NCI-H82 (cell line): ENCODE measurements at places on chromosomes 1 and 21.
A peak's percentile ranks its signal among the peaks of the same experiment; 100 is the strongest.

- no peak for DNase-seq
Measured at GRCh38 chr1:22122273-22123070, 20.4 kb downstream of the WNT4 start.

DNA sequence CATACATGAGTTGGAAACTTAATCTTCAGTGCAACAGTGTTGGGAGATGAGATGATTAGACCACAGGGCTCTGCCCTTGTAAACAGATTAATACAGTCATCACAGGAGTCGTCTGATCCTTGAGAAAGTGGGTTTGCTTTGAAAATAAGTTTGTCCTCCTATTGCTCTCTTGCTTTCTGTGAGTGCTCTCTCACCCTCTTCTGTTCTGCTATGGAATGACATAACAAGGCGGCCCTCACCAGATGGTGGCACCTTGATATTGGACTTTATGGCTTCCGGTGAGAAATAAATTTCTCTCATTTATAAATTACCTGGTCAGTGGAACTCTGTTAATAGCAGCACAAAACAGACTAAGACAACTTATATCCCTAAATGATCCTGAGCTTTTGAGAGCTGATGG is 353.6 kb downstream of the BRINP3 start:
- peak; percentile 85 for DNase-seq

GRCh38 chr1:214678386-214678785 is 75.4 kb downstream of the CENPF start:
- no peak for DNase-seq

GRCh38 chr1:44318097-44319088 is 36.7 kb downstream of the ERI3 start:
- peak; percentile 74 for DNase-seq

DNA sequence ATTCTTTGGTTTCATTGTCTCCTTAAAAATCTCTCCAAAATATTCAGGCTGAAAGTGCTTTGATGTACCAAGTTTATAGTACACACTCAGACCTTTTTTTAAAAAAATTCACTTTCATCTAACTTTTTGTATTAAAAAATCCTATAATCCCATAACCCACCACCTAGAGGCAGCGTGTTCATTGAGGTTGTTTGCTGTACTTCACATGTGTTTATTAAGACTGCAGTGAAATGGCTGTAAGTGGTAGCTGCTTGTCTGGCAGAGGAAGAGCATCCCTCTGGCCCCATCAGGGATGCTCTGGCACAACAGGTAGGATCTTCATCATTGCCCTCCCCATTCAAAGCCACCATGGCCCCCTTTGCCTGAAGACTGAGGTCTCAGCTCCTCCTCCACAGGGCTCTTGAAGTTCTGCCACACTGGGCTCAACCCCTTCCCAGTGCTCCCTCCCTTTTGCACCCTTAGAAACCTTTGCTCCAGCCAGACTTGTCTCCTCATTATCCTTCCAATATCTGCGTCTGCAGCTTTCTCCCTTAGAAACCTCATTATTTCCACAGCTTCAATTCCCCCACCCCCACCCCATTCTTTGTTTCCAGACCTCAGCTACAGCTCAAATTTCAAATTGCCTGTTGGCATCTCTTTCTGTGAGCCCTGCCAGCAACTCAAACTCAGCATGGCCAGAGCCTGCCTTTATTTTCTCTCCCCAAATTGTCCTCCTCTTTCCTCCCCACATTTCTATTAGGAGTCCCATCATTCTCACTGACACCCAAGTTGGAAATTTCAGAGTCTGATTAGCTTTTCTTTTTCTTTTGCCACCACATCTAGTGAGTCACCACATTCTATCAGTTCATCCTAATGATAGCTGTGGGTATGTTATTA is 369.6 kb upstream of the USP24 start:
- no peak for DNase-seq

GRCh38 chr1:40630488-40631223 is 34.8 kb downstream of the RIMS3 start:
- peak; percentile 84 for DNase-seq

DNA sequence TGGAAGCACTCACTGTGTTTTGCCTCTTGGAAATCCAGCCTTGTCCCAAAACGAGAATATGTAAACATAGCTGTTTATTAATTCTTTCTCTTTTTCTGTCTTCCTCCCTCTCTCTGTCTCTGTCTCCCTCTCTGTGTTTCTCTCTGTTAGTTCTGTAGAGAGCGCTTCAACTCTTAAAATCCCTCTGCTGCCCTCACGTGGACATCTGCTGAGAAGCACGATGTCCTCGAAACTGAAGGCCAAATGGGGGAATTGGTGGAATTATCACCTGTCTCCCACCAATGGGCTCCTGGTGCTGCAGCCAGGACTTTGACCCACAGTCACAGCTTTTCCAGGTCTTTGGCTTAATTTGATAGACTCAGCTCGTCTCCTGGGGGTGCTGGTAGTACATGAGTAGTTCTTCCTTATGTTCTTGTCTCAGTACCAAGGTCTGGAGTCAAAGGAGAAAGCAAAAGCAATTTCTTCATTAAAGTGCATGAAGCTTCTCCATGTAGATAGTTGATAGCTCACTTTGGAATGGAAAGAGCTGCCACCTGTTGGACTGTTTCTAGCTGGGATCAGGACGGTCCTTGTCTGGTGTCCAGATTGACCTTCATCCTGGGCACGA is 5.5 kb upstream of the GBP6 start:
- peak; percentile 88 for DNase-seq

GRCh38 chr1:115496904-115497527 is 144.8 kb upstream of the VANGL1 start:
- no peak for DNase-seq

GRCh38 chr1:8004803-8005573 is 21.1 kb downstream of the ERRFI1 start:
- DNase-seq: no peak

GRCh38 chr1:21022279-21023040 is 154.2 kb downstream of the EIF4G3 start:
- DNase-seq: peak; percentile 54

- no peak for DNase-seq
Measured at GRCh38 chr21:36847189-36847588, 119.3 kb downstream of the HLCS start.

- no peak for DNase-seq
Measured at GRCh38 chr1:215911406-215911968, 344.4 kb downstream of the KCTD3 start.

GRCh38 chr1:207666342-207666741 is 21.4 kb downstream of the CR1L start:
- no peak for DNase-seq

GRCh38 chr1:45443580-45444446 is 47.1 kb downstream of the TESK2 start:
- DNase-seq: no peak

DNA sequence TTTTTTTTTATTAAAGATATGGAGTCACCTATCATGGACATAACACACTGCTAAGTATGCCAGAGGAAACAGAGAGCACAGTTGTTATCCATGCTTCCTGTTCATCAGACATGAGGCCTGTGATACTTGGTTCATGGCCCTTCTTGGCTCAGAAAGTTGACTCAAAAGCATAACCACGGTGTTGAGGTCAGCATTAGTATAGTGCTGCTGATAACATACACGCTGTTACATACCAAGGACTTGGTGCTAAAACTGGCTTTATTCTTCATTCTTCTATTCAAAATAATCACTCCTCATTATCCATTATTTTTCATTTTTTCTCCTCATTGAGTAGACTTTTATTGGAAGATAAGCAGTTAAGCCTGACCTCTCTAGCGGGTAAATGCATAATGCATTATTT is 464.1 kb downstream of the ADGRL2 start:
- DNase-seq: no peak

DNA sequence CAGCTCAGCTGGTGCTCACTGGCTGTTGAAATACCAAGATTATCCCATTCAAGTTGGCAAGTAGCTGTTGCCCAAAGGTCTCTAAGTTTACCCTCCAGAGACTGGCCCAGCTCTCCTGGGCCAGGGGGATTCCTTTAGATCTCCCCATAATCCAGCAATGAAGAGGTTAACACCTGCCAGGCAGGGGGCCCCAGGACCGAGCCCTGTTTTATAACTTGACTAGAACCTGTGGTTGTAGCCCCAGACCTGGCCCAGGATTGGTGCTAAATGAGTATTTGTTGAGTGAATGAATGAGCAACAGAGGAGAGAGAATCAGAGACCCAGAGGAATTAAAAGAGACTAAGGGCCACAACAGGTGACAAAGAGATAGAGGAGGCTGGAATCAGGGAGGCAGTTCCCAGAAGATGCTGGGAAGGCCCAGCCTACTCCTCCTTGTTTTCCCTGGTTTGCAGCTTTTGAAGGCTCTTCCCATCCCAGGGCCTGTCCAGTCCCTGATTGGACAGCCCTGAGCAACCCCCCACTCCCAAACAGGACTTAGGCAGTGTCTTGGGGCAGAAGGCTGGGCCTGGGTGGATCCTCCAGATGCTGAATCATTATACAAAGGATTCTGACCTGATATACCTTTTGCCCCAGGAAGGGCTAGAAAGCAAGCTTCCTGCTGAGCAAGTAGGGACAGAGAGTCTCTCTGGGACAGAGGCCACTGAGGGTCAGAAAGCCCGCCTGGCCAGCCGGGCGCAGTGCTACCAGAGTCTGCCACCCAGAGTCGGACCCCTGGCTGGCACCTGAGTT is 2.4 kb upstream of the RHBG start:
- no peak for DNase-seq

- DNase-seq: no peak
Measured at GRCh38 chr1:37258068-37258467, 216.3 kb upstream of the ZC3H12A start.

DNA sequence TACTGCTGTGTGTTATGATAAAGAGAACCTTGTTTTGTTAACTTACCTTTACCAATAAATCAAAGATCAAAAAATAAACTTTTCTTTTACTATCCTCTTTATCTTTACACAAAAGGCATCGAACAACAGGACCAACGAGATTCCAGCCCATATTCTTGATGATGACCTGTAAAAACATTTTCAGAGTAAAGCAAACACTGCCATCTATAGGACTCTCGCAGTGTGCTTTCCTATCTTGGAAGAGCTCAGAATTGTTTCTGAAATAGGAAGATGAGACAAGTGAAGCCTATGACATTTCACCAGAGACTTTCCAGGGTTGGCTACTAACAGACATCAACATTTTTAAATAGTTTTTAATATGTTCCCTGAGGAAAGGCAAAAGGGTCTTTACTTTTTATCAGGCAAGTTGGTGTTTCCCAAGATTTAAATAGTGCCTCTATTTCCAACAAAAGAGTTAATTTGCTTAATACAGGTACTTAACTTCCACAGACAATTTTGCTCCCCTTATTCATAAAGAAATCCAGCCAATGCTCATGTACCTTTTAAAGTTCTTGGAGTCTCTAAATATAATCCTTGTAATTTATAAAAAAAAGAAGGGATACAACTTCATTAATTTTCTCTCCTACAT is 7.3 kb downstream of the GLMN start:
- DNase-seq: peak; percentile 78

GRCh38 chr1:209651138-209651587 is 1.1 kb downstream of the LAMB3 start:
- DNase-seq: no peak

DNA sequence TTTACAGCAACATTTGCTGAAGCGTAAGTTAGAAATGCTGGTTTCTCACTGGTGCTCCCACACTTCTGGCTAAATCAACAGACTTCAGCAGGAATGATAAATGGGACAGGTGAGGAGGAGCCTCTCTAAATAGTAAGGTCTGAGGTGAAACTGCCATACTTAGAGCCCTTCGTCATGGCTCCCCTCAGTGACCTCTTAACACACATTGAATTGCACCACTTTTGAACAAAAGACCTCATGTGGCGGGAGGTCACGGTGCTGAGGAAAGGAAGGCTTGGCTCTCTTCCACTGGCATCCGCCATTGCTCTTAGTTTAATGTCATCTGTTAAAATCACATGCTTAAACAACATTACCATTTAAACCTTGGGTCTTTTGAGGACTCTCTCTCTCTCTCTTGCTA is 3.4 kb downstream of the MAP3K7CL start:
- DNase-seq: no peak

GRCh38 chr1:147771226-147772125 is 11.1 kb upstream of the GJA5 start:
- DNase-seq: no peak

DNA sequence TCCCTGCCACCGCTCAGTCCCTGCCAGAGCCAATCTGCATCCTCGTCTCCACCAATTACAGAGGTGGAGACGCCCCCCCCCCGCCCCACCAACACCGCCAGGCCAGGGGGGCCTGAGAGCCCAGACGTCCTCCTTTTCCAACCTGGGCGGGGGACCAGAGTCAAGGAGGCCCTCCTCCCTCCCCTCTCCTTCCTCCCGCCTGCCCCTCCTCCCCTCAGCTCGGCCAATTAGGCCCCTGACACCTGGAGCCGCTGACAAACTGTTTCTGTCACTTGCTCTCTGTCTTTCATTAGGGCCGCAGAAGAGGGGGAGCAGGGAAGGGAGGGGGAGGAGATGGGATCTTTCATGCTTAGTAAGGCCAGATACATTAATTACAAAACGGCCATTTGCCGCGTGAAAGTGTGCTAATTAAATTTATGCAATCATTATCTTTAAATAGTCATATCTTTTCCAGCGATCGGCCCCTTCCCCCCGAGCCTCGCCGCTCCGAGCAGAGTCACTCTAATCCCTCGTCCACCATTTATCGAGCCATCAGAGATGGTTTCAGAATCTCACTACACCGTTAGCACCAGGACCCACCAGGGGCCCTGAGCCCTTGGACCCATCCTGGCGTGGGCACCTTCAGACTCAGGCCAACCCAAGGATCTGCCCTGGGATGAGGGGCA is 94.7 kb downstream of the PAX7 start:
- peak; percentile 97 for DNase-seq

DNA sequence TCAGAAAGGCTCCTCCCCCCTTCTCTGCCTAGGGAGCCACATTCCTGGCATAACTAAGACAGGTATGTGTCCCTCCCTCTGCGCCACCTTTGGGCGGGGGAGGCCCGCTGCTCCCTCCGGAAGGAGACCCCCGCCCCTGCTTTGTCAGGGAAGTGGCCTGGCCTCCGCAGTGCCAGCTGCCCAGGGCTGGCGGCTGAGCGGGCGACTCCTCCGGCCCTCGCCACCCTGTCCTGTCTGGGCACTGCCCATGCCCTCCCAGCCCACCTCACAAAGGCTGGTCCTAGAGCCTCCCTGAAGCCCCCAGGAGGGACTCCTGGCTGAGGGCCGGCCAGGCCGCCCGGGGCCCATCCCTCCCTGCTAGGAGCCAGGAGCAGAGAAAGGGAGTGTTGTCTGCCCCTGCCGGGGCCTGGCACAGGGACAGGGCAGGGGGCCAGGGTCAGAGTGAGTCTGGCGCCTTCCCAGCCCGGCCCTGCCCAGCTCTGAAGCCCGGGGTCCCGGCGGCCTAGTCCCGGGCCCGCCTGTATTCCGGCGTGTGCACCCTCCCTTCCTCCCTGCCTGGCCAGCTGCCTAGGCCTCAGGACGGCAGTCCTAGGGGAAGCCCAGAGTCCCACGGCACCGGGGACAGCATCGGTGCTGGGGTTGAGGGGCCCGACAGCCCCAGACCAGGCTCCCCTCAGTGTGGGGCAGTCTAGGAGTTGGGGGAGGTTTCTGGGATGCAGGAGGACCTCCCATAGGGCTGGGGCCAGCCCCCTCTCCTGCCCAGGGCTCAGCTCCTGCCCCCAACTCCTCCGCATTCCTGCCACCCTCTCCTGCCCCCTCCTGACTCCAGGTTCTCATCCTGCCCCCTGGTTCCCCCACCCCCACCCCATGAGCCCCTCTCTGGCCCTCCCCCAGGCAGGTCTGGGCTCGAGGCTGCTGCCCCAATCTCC is 5.1 kb downstream of the AGRN start:
- DNase-seq: no peak

GRCh38 chr21:44870748-44871495 is 2.6 kb downstream of the PTTG1IP start:
- DNase-seq: no peak
